HL-60 (cell line): ENCODE measurements at places on chromosomes 5 and 9.
A peak's percentile ranks its signal among the peaks of the same experiment; 100 is the strongest.

- peak; percentile 76 for DNase-seq
Observed at GRCh38 chr9:72925126-72925789, 27.6 kb downstream of the ALDH1A1 start.

GRCh38 chr9:136299541-136299940 lies 4.4 kb downstream of the CCDC187 start:
- no peak for DNase-seq

GRCh38 chr9:6711403-6711802 lies 46.4 kb upstream of the KDM4C start:
- no peak for DNase-seq

DNA sequence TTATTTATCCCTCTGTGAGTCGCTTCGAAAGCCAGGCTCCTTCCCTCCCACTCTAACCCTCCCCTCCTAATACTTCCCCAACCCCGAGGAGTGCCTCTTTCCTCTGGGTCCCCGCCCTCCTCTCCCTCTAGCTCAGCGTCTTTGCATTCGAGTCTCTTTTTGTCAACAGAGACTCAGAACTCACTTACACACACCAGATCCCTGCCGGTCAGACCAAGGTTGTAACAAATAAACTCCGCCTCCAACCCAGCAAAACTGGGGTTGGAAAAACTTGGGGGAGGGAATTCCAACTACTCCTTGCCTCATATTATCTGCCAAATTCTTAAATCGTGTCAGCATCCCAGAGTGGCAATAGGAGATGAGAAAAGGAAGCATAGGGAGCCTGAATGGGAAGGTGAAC lies at the start of gene HTR1A:
Gene HTR1A, minus strand, starts transcription at position 167 of the 400 bp plus-strand sequence. CDS start 726 bp downstream, outside the sequence.
- DNase-seq = no peak

DNA sequence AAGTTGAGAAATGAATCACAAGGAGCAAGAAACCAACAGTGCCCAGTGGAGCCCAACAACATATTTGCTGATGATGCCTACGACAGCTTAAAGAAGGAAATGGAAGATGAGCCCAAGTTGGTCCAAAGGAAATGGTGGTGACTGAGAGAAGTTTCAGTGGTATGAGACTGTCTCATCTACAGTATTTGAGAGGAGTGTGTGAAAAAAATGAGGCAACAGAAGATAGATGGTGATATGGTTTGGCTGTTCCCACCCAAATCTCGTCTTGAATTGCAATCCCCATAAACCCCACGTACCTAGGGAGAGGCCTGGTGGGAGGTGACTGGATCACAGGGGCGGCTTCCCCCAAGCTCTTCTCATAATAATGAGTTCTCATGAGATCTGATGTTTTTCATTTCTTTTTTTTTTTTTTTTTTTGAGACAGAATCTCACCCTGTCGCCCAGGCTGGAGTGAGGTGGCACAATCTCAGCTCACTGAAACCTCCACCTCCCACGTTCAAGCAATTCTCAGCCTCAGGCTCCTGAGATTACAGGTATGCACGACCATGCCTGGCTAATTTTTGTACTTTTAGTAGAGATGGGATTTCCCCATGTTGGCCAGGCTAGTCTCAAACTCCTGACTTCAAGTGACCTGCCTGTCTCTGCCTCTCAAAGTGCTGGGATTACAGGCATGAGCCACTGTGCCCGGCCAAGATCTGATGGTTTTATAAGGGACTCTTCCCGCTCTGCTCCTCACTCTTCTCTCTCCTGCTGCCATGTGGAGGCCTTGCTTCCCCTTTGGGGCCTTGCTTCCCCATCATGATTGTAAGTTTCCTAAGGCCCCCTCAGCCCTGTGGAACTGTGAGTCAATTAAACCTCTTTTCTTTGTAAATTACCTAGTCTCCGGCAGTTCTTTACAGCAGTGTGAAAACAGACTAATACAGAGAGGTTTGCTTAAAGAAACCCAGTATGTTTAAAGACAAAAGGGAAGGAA lies 30.2 kb downstream of the EFCAB9 start:
- no peak for DNase-seq
